CD4-positive, alpha-beta memory T cell (primary cell): ENCODE measurements at places on chromosomes 4 and X. TPM values are rescaled to one million over a fixed set of nuclear protein-coding genes. Genes with fewer than 3 reads are reported as not detected.

DNA sequence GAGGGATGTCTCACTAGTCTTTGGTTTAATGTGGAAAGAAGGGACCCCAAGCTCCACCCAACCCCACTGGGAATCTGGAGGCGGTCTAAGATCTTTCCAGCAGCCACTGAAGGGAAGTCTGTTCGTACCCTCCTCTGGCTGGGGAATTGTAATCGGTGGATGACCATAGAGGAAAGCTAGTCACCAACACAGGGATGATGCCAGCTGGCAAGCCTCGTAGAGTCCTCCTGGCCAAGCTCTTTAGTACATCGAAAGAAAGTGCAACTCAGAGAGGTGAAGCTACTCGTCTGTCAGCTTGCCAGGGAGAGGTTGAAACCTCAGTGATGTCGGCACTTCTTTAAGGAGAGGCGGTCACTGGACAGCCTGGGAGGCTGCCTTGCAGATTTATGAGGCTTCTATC lies 58.7 kb downstream of the MAMLD1 start:
- no peak overlapping the region for H3K4me3 ChIP-seq
- DNase-seq, result no peak
- H3K27me3 ChIP-seq, result no peaks in the 10 kb centered on the region
- no peaks in the 10 kb centered on the region for H3K36me3 ChIP-seq
- H3K4me1 ChIP-seq, result no peaks in the 10 kb centered on the region

- H3K36me3 ChIP-seq, result no peaks in the 10 kb centered on the region
- H3K4me3 ChIP-seq, result no peak overlapping the region
- DNase-seq, result no peak
- H3K27me3 ChIP-seq, result no peaks in the 10 kb centered on the region
- no peak overlapping the region for H3K27ac ChIP-seq
Measured at GRCh38 chr4:24963277-24963676, 50.4 kb upstream of the CCDC149 start.

DNA sequence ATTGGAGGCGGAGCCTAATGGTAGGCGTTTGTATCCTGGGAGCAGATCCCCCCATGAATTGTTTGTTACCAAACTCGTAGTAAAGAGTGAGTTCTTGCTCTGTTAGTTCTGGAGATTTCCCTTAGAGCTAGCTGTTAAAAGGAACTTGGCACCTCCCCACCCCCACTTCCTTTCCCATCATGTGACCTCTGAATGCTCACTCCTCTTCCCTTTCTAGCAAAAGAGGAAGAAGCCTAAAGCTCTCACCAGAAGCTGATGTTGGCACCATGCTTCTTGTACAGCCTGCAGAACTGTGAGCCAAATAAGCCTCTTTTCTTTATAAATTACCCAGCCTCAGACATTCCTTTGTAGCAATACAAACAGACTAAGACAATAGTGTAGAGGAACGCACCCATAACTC lies 13.8 kb upstream of the ATOH1 start:
- H3K4me1 ChIP-seq, result no peaks in the 10 kb centered on the region
- H3K27ac ChIP-seq, result no peak overlapping the region
- H3K27me3 ChIP-seq, result no peaks in the 10 kb centered on the region
- no peak overlapping the region for H3K4me3 ChIP-seq
- DNase-seq, result no peak

GRCh38 chr4:177448850-177449249 lies 6.6 kb upstream of the AGA start:
- no peaks in the 10 kb centered on the region for H3K36me3 ChIP-seq
- no peak overlapping the region for H3K4me3 ChIP-seq
- no peak for DNase-seq
- H3K27ac ChIP-seq, result no peak overlapping the region
- no peaks in the 10 kb centered on the region for H3K4me1 ChIP-seq

GRCh38 chr4:109278594-109279031 lies 23.8 kb downstream of the COL25A1 start:
- no peak overlapping the region for H3K4me3 ChIP-seq
- H3K4me1 ChIP-seq, result no peaks in the 10 kb centered on the region
- DNase-seq, result no peak
- no peak overlapping the region for H3K27ac ChIP-seq
- no peaks in the 10 kb centered on the region for H3K36me3 ChIP-seq

GRCh38 chr4:170091069-170091696 lies 1.4 kb upstream of the AADAT start:
- no peak overlapping the region for H3K4me3 ChIP-seq
- H3K27me3 ChIP-seq, result no peaks in the 10 kb centered on the region
- H3K27ac ChIP-seq, result no peak overlapping the region
- DNase-seq, result no peak

GRCh38 chr4:152206185-152206584 lies 329.7 kb downstream of the FBXW7 start:
- no peak for DNase-seq
- H3K27ac ChIP-seq, result no peak overlapping the region
- H3K27me3 ChIP-seq, result no peaks in the 10 kb centered on the region
- H3K4me1 ChIP-seq, result no peaks in the 10 kb centered on the region
- no peaks in the 10 kb centered on the region for H3K36me3 ChIP-seq

GRCh38 chr4:182764137-182764536 lies 153.0 kb downstream of the DCTD start:
- no peak overlapping the region for H3K4me3 ChIP-seq
- no peak overlapping the region for H3K27ac ChIP-seq
- H3K4me1 ChIP-seq, result no peaks in the 10 kb centered on the region
- H3K36me3 ChIP-seq, result no peaks in the 10 kb centered on the region

DNA sequence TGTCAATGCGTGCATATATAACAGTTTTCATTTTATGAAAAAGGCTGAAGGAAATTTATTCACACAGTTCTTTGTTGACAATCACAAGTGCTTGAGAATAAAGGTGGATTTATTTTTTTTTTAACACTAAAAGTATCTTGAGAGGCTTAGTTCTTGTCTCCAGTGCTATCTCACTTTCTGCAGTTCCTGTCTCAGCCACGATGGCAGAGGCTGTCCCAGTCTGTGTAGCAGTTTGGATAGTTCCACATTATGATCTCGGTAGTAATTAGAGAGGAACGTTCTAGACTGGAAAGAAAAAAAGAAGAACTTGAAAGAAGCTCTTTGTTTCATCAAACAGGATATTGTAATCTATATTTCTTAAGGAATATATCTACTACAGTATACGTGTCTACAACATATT lies 229.0 kb downstream of the UGT8 start:
- no peak for DNase-seq
- H3K36me3 ChIP-seq, result no peaks in the 10 kb centered on the region
- no peaks in the 10 kb centered on the region for H3K4me1 ChIP-seq
- no peaks in the 10 kb centered on the region for H3K27me3 ChIP-seq
- H3K27ac ChIP-seq, result no peak overlapping the region
- no peak overlapping the region for H3K4me3 ChIP-seq

DNA sequence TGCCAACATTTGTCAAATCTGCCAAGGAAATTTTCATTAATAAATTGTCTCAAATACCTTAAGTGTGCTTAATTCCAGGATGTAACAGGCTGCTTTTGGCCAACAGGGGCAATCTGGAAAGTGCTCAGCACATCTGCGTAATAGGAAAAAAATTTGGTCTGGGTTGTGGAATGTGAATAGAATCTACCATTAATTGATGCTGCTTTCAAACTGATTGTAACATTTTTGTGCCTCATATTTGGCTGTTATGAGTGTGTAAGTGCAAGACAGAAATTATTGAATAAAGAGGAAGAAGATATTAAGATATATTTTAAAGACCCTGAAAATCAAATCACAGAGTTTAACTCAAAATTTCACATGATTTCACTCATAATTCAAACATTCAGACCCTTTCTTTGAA lies 41.1 kb downstream of the REELD1 start:
- H3K27ac ChIP-seq, result no peak overlapping the region
- no peaks in the 10 kb centered on the region for H3K27me3 ChIP-seq
- H3K4me1 ChIP-seq, result no peaks in the 10 kb centered on the region
- no peak overlapping the region for H3K4me3 ChIP-seq

GRCh38 chr4:182297659-182298058 lies 54.5 kb downstream of the TENM3 start:
- H3K27me3 ChIP-seq, result no peaks in the 10 kb centered on the region
- H3K4me1 ChIP-seq, result no peaks in the 10 kb centered on the region

Gene FMR1
- polyA plus RNA-seq, result 5.8 TPM

Gene SMIM43
- not detected for polyA plus RNA-seq

Gene GUCY1B1
- polyA plus RNA-seq, result not detected
